Endothelial cell (in vitro differentiated cells): ENCODE measurements at places on chromosomes 5 and 9.

- DNase-seq = no peak
These were observed 19.9 kb upstream of the SVEP1 start for GRCh38 chr9:110599468-110599867.

DNA sequence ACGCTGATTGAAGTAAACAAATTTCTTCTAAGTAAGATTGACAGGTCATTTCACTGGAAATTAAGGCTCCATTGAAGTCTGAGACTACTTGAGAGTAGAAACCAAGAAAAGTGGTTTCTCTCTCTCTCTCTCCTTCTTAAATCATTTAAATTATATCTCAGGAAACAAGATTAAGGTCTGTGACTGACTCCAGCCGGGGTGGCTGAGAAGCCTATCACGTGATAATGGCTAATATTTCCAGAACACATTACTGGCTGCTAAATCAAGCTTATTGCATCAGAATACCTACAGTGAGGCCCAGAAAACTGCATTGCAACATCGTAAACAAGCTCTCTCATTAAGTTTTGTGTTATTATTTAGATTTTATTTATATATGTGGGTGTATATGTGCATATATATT lies 88.4 kb downstream of the PTCD2 start:
- DNase-seq = no peak

DNA sequence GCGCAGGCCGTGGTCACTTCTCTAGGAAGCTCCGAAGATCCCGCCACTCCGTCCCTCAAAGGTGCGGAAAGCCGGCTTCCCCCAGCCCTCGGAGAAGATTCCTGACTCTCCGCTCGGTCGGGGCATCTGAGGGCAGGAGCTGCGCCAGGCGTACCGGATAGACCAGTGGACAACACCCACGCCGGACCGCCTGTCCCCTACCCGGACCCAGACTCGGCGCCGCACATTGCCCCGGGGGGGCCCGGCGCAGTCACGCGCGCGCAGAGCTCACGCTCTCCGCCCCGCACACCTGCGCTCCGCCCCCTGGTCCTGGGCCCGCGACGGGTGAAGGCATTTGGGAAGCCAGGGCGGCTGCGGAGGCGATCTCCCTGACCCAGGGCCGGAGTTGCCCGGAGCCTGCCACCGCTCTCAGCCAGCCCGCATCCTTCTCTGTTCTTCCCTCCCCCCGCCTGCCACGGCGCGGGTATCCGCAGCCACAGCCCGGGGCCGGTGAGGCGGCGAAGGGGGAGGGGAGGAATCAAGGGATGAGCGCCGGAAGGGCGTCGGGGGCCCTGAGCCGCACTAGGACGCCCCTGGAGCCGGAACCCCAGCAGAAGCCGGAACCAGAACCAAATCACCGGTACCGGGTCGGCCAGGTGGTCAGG lies 448 bp downstream of the RELL2 start:
- peak; percentile 34 for DNase-seq

GRCh38 chr9:76459694-76460635 lies 983 bp downstream of the GCNT1 start:
- peak; percentile 51 for DNase-seq

DNA sequence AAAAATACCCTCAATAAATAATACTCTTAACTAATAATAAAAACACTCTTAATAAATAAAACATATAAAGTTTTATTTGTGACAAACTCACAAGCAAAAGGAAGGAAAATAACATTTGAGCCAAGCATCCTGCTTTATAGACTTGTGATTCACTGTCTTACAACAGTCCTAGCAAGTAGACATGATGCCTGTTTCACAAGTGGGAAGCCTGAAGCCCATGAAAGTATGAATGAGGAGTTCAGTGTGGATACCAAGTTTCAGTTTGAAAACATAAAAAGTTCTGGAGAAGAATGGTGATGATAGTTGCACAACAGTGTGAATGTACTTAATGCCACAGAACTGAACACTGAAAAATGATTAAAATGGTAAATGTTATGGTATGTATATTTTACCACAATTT lies 10.9 kb downstream of the HABP4 start:
- DNase-seq = no peak

- DNase-seq = no peak
These were observed 25.8 kb upstream of the COL15A1 start for GRCh38 chr9:98917746-98918487.

GRCh38 chr9:114077162-114077837 lies 800 bp downstream of the AMBP start:
- no peak for DNase-seq

- no peak for DNase-seq
These were observed 122.9 kb downstream of the DMAC1 start for GRCh38 chr9:7676609-7677156.

DNA sequence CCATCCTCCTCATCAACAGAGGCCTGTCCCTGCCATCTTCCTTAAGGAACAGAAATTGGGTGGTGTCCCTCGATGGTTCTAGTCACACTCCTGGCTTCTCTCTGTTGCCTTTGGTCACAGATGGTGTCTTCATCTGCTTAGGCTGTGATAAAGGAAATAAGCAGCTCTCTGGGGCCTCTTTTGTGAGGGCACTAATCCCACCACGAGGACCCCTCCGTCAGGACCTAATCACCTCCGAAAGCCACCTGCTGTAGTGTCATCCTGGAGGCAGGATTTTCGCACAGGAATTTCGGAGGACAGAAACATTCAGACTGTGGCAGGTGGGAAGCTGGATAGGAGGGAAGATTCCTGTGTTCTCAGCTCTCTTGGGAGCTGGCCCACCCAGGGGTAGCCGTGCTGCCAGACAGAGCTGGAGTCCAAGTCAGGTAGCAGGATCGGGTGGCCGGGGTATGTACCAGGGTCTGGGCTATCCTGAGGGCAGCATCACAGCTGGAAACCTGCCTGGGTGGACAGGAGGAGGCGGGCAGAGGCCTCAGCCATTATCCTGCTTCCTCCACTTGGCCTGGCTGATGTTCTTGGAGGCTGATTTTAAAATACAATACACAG lies 59.5 kb downstream of the ANKRD33B start:
- DNase-seq = no peak

DNA sequence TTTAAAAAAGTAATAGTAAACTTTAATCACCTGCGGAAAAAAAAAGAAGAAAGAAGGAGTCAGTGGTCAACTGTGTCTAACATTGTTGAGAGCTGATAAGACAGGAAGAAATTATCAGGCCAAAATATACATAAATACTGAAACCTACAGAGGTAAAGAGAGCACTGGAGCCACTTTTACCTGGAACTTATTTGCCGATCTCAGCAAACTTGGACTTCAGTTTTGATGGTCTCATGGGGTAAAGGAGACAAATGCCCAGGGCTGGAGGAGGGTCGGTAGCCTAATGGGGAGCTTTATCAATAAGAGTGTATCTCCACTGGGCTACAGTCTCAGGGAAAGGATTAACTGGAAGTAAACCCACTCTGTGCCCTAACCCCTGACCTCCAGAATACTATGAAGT lies 26.6 kb upstream of the ARHGEF28 start:
- DNase-seq = no peak

- DNase-seq = no peak
These were observed 122.5 kb downstream of the INVS start for GRCh38 chr9:100221538-100221937.

- DNase-seq = no peak
These were observed 11.5 kb downstream of the ADAM19 start for GRCh38 chr5:157563929-157564716.
